ENCODE measurements at places on chromosomes 11 and 22.

DNA sequence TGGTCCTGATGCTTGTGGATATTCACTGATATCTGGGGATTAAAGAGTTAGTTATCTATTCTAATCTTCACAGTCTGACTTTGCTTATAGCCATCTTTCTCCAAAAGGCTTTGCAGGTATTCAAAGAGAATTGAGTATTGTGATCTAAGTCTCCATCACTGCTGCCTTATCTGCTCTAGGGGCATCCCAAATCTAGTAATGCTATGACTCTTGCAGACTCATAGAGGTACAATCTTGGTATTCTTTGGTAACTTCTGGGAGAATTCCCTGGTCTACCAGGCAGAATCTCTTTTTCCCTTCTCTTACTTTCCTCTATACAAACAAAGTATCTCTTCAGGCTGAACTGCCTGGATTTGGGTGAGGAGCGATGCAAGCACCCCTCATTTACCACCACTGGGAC, 746.3 kb downstream of the JRKL start:
- DNase-seq = no peak

DNA sequence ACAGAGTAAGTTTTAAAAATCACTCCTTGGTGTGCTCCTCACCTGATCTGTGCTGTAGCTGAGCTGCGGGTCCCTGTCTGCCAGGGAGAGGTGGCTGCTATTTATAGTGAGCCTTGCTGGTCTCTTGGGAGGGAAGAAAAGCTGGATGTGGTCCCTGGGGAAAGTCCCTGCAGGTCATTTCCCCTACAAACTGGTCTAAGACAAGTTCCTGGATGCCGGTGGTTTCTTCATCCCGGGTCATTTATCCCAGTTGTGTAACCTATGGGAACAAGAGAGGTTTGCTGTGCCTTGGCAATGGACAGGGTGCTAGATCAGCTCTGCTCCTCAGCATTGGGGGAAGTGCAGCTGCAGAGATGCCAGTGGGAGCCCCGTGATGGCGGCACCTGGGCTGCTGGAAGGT, at the start of gene SAA2:
Gene SAA2 (minus strand): TSS at position 108 of the 400 bp plus-strand sequence. CDS start 657 bp downstream, outside the sequence.
- no peak for DNase-seq

- peak; percentile 53 for DNase-seq
Measured at GRCh38 chr22:20741634-20742581, 32.0 kb upstream of the SERPIND1 start.

GRCh38 chr11:7894251-7894650, 36.8 kb downstream of the OR10A6 start:
- no peak for DNase-seq

- DNase-seq = no peak
Measured at GRCh38 chr11:16081382-16082094, 274.8 kb downstream of the SOX6 start.

- DNase-seq = no peak
Measured at GRCh38 chr11:112023104-112023503, 2.1 kb upstream of the DLAT start.

GRCh38 chr11:60874421-60875365, 7.4 kb downstream of the ZP1 start:
- DNase-seq = no peak

- DNase-seq = no peak
Measured at GRCh38 chr11:47143322-47143721, 33.4 kb downstream of the ARFGAP2 start.

- DNase-seq = peak; percentile 23
Measured at GRCh38 chr22:38259370-38259769, 13.4 kb downstream of the TMEM184B start.
